ENCODE measurements at places on chromosomes 11 and 22. TPM values are rescaled to one million over a fixed set of nuclear protein-coding genes. Genes with fewer than 3 reads are reported as not detected.

- H3K4me1 ChIP-seq, result peaks cover 62% of the 10 kb centered on the region
- peak overlapping the region; percentile 8 for H3K27ac ChIP-seq
- no peaks in the 10 kb centered on the region for H3K27me3 ChIP-seq
- H3K4me3 ChIP-seq, result no peak overlapping the region
- DNase-seq, result no peak
- H3K36me3 ChIP-seq, result no peaks in the 10 kb centered on the region
These were observed 10.7 kb downstream of the MAML2 start for GRCh38 chr11:96332126-96332771.

NRIP3 gene
- total RNA-seq, result 4.0 TPM

- DNase-seq, result no peak
- no peaks in the 10 kb centered on the region for H3K27me3 ChIP-seq
- peaks cover 65% of the 10 kb centered on the region for H3K4me1 ChIP-seq
- peak overlapping the region; percentile 83 for H3K4me3 ChIP-seq
These were observed 816 bp downstream of the PDE3B start for GRCh38 chr11:14644226-14645014.

THY1 gene
- total RNA-seq, result 36.0 TPM

IL18 gene
- 6.8 TPM for total RNA-seq

- H3K4me1 ChIP-seq, result no peaks in the 10 kb centered on the region
- no peaks in the 10 kb centered on the region for H3K27me3 ChIP-seq
- no peaks in the 10 kb centered on the region for H3K36me3 ChIP-seq
- DNase-seq, result no peak
- H3K4me3 ChIP-seq, result no peak overlapping the region
These were observed 743.6 kb downstream of the ETS1 start for GRCh38 chr11:127843483-127844396.

GRCh38 chr22:21937821-21938070 lies 14.9 kb downstream of the PPM1F start:
- peak overlapping the region; percentile 66 for H3K4me3 ChIP-seq
- H3K36me3 ChIP-seq, result peaks cover 49% of the 10 kb centered on the region
- peaks cover 77% of the 10 kb centered on the region for H3K4me1 ChIP-seq

- H3K27me3 ChIP-seq, result no peaks in the 10 kb centered on the region
- peak within 1 kb of the TSS; percentile 67 for H3K4me3 ChIP-seq
- H3K4me1 ChIP-seq, result peaks cover 74% of the 10 kb centered on the region
- peaks cover 25% of the 10 kb centered on the region for H3K36me3 ChIP-seq
- peak within 1 kb of the TSS; percentile 99 for H3K27ac ChIP-seq
These were observed at the start of gene PIK3IP1 for GRCh38 chr22:31292236-31292989. PIK3IP1 (minus strand) TSS chr22:31292488; CDS start chr22:31292344, 144 bp downstream.

- H3K4me1 ChIP-seq, result no peaks in the 10 kb centered on the region
- no peaks in the 10 kb centered on the region for H3K27me3 ChIP-seq
- no peak for DNase-seq
- H3K36me3 ChIP-seq, result no peaks in the 10 kb centered on the region
These were observed 47.7 kb downstream of the SYT9 start for GRCh38 chr11:7299393-7299792.

GRCh38 chr11:18019650-18020049 lies 6.8 kb upstream of the SERGEF start:
- no peak overlapping the region for H3K27ac ChIP-seq
- H3K27me3 ChIP-seq, result no peaks in the 10 kb centered on the region
- H3K36me3 ChIP-seq, result no peaks in the 10 kb centered on the region
- DNase-seq, result no peak
- no peak overlapping the region for H3K4me3 ChIP-seq

DNA sequence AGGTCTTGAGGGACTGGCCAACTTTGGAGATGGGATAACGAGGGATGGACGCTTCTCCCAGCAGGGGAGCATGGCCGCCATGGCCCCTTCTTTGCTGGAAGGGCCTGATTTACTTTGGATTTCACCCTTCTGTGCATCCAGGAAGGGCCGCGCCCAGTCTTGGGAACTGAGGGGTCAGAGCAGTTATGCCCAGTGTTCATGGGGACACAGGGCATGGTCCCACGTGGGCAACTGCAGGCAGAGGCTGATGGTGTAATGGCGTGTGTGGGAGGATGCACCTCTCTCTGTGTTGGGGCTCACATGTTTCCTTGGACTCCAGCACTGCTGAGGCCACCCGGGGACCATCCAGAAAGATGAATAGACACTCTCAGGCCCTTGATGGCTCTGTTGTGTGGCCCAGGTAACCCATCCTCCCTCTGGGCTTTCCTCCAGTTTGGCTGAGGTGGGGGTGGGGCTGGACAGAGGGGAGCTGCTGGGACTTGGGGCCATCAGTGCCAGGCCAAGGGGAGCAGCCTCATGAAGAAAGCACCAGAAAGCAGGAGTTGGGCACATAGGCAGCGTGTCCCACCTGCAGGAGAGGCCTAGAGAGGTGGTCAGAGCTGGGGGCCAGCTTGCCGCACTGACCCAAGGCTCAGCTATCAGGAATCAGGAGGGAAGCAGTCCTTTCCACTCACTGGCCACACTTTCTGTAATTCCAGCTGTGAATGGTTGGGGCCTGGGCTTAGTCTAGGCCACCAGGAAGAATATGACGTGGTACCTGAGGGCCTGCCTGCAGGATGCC lies 1033.9 kb downstream of the TBC1D22A start:
- no peak overlapping the region for H3K27ac ChIP-seq
- no peaks in the 10 kb centered on the region for H3K4me1 ChIP-seq
- no peak overlapping the region for H3K4me3 ChIP-seq
- no peaks in the 10 kb centered on the region for H3K27me3 ChIP-seq

FAM180B gene
- total RNA-seq, result not detected

CCDC157 gene
- 1.5 TPM for total RNA-seq

DNA sequence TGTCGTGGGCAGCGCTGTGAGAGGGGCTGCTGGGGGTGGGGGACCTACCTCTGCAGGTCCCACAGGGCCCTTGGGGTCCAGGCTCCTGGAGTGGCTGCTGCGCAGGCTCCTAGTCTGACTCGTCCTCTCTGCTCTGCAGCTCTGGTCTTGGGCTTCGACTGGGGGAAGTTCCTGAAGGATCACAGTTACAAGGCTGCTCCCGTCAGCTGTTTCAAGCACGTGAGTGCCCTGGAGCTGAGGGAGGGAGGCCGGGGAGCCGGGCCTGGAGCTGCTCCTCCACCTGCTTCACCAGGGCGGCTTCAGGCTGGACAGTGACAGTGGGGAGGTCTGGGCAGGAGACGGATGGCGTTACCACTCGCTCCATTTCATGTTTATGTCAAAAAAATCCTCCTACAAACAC lies 11.9 kb downstream of the L3MBTL2 start:
- no peak for DNase-seq
- H3K27ac ChIP-seq, result peak overlapping the region; percentile 83
- H3K36me3 ChIP-seq, result peaks cover 18% of the 10 kb centered on the region
- H3K4me3 ChIP-seq, result peak overlapping the region; percentile 37
- no peaks in the 10 kb centered on the region for H3K27me3 ChIP-seq

GRCh38 chr11:76010051-76010450 lies 195.0 kb downstream of the UVRAG start:
- no peak overlapping the region for H3K27ac ChIP-seq
- peaks cover 8% of the 10 kb centered on the region for H3K4me1 ChIP-seq
- DNase-seq, result no peak

INS gene
- total RNA-seq, result not detected

DNA sequence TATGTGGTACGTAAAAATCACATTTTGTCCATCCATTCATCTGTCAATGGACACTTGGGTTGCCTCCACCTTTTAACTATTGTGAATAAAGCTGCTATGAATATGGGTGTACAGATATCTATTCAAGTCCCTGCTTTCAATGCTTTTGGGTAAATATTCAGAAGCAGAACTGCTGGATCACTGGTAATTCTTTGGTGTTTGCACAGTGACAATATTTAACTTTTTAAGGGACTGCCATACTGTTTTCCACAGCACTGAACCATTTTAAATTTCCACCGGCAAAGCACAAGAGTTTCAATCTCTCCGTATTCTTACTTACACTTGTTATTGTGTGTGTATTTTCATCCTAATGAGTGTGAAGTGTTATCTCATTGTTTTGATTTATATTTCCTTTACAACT lies 79.4 kb downstream of the RBFOX2 start:
- H3K4me1 ChIP-seq, result no peaks in the 10 kb centered on the region
- H3K36me3 ChIP-seq, result no peaks in the 10 kb centered on the region
- no peak overlapping the region for H3K27ac ChIP-seq
- H3K27me3 ChIP-seq, result no peaks in the 10 kb centered on the region
- H3K4me3 ChIP-seq, result no peak overlapping the region

DNA sequence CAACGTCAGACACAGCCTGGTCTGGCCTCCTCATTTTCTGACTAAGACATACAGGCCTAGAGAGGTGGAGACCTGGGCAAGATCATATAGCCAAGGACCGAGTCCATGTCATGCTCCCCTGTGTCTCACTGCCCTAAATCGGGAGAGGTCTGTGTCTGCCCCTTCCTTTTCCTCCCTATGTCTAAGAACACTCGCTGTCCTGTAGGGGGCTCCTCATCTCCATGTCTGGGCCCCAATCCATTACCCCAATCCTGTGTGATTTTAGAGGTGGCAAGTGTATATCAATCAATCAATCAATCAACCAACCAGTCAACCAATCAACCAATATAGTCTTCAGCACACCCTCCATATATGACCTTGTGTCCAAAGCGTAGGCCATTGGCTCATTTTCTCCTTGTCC lies 125.7 kb downstream of the KIRREL3 start:
- no peaks in the 10 kb centered on the region for H3K36me3 ChIP-seq
- no peak for DNase-seq
- H3K4me1 ChIP-seq, result no peaks in the 10 kb centered on the region
- H3K27me3 ChIP-seq, result no peaks in the 10 kb centered on the region

- no peak overlapping the region for H3K4me3 ChIP-seq
- peaks cover 31% of the 10 kb centered on the region for H3K4me1 ChIP-seq
- no peaks in the 10 kb centered on the region for H3K36me3 ChIP-seq
These were observed 3.7 kb downstream of the SHANK2 start for GRCh38 chr11:71248656-71249055.

GRCh38 chr22:48369789-48370507 lies 1457.7 kb downstream of the BRD1 start:
- no peak overlapping the region for H3K27ac ChIP-seq
- peaks cover 8% of the 10 kb centered on the region for H3K4me1 ChIP-seq
- no peaks in the 10 kb centered on the region for H3K27me3 ChIP-seq
- no peak for DNase-seq
- no peaks in the 10 kb centered on the region for H3K36me3 ChIP-seq

GRCh38 chr11:75289511-75289760 lies 48.9 kb downstream of the TPBGL start:
- H3K4me3 ChIP-seq, result no peak overlapping the region
- no peak overlapping the region for H3K27ac ChIP-seq
- H3K27me3 ChIP-seq, result no peaks in the 10 kb centered on the region
- H3K36me3 ChIP-seq, result peaks cover 53% of the 10 kb centered on the region

DNA sequence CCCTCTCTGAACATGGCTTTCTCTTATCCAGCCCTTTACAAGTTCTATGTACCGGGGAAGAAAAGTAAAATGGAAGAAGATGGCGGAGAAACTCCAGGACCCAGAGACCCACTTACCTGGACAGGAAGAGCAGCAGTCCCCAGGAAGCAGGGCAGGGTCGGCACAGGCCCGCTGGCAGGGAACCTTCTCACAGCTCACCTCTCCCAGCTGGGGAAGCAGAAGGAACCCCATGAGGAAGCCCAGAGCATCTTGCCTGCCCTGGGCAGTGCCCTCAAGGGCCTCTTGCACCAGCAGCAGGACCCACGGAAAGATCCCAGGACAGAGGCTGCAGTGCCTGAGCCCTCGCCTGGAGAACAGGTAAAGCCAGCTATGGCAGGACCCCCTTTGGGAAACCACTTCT lies 23.4 kb downstream of the PGA5 start:
- no peak overlapping the region for H3K27ac ChIP-seq
- H3K36me3 ChIP-seq, result no peaks in the 10 kb centered on the region

DRD2 gene
- 0.17 TPM for total RNA-seq

CD6 gene
- total RNA-seq, result 1.3 TPM

- H3K4me1 ChIP-seq, result peaks cover 48% of the 10 kb centered on the region
- H3K4me3 ChIP-seq, result peak overlapping the region; percentile 96
- peaks cover 32% of the 10 kb centered on the region for H3K36me3 ChIP-seq
- no peak for DNase-seq
- peak overlapping the region; percentile 98 for H3K27ac ChIP-seq
These were observed 489 bp downstream of the RNF214 start for GRCh38 chr11:117232911-117233409.

- DNase-seq, result no peak
- H3K4me3 ChIP-seq, result no peak overlapping the region
- H3K4me1 ChIP-seq, result peaks cover 10% of the 10 kb centered on the region
- no peak overlapping the region for H3K27ac ChIP-seq
- peaks cover 54% of the 10 kb centered on the region for H3K36me3 ChIP-seq
These were observed 48.9 kb downstream of the CEP164 start for GRCh38 chr11:117376517-117376916.

DNA sequence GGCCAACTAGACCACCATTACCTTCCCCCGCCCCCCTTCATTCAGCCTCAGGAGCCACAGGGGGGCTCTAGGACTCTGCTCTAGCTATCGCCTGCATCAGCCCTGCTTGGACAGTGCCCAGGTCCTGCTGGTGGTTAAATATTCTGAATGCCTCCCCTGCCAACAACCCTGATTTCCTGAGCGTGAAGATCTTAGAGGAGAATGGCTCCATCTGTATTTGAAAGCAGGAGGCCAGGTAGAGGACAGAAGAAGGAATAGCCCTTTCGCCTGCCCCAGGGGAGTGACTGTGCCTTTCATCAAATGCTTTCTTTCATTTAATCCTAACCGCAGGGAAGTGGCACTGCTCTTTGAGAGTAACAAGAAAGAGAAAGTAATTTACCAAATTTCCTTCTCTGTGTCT lies 69.2 kb downstream of the ISX start:
- no peak overlapping the region for H3K27ac ChIP-seq
- H3K27me3 ChIP-seq, result no peaks in the 10 kb centered on the region
- H3K4me3 ChIP-seq, result no peak overlapping the region
- no peaks in the 10 kb centered on the region for H3K4me1 ChIP-seq
- no peak for DNase-seq
- no peaks in the 10 kb centered on the region for H3K36me3 ChIP-seq

GRCh38 chr11:59028105-59028504 lies 58.0 kb upstream of the GLYATL1B start:
- no peaks in the 10 kb centered on the region for H3K27me3 ChIP-seq
- H3K36me3 ChIP-seq, result no peaks in the 10 kb centered on the region
- H3K4me3 ChIP-seq, result no peak overlapping the region
- H3K4me1 ChIP-seq, result no peaks in the 10 kb centered on the region

- H3K4me3 ChIP-seq, result no peak overlapping the region
- peaks cover 100% of the 10 kb centered on the region for H3K36me3 ChIP-seq
- H3K4me1 ChIP-seq, result no peaks in the 10 kb centered on the region
- no peak overlapping the region for H3K27ac ChIP-seq
- no peak for DNase-seq
These were observed 54.2 kb downstream of the EP300 start for GRCh38 chr22:41146573-41146972.

DNA sequence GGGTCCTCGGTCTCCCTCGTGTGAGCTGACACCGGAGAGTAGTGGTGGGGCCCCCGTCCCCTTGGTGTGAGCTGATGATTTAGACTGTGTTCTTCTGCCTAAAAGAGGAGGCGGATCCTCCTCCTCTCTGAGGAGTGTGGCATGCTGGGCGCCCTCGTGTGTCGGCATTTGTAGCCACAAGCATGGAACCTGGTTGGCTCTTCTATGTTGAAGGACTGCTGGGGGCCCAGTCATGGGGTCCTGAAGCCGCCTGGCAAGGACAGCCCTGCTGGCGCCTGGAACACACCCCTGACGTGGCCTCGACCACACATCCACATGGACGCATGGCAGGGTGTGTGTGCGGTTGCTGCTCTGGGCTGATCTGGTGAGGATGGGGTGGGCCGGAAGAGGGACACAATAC lies 50.2 kb downstream of the AP2A2 start:
- H3K27me3 ChIP-seq, result no peaks in the 10 kb centered on the region
- DNase-seq, result no peak
- H3K36me3 ChIP-seq, result peaks cover 97% of the 10 kb centered on the region
